ENCODE measurements at places on chromosomes 1 and 21.

DNA sequence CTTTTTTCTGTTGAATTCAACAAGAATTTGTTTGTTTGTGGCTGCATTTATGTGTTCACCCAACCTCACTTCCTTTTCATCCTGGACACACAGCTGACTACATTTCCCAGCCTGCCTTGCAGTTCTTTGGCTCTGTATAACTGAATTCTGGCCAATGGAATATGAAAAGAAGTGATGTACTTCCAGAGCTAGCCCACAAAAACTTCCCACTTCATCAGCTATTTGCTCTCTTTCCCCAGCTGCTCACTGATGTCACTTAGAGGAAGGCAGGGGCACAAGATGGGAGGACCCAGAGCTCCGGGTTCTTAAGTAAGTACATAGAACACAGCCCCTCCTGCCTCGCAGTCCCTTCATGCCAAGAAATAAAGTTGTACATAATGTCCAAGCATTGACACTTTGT, 235.0 kb upstream of the FGGY start:
- peak; percentile 42 for DNase-seq

DNA sequence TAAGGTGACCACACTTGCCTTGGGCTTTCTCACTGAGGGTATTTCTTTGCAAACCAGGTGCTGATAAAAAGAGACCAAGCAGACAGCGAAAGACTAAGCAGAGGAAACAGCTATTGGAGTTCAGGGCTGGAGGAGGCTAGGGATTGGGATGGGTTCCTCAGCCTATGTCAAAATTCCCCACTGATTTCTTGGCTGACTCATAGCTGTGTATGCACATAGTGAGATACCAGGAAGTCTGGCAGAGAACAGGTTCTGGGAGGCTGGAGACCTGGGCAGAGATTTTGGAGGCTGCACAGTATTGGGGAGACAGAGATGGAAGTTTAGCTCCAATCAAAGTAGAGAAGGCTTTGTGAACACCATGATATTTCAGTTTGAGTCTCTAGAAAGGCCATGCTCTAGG, 25.3 kb downstream of the YARS1 start:
- DNase-seq: no peak

GRCh38 chr1:11045428-11046269, 1.4 kb downstream of the MASP2 start:
- no peak for DNase-seq

DNA sequence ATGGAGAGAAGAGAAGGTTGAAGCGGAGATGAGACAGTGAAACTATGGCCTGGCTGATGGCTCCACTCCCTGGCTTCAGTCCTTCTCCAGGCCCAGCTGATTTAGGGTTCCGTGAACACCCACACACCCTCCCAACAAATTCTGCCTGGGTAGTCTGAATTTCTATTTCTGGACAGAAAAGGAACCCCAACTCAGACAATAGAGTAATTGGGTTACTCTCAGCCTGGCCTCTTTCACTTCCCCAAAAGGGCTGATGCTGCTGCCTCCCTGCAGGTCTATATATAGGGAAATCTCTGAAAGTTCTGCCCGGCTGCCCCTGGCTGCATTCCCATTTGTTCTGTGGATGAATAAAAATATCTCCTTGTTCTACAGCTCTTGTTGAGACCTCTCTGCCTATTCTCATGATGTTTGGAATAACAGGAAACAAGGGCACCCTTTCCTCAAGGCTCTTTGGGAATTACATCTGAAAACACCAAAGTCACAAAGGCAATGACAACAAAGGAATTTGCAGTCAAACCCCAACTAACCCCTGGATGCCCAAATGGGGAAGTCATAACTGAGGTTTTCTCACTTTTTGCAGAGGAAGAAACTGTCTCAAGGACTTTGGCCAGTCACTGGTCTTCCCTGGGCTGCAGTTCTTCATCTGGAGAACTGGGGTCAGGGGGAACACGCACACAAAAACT, 11.4 kb upstream of the ZSCAN20 start:
- DNase-seq: peak; percentile 22

GRCh38 chr1:215146240-215146975, 63.9 kb downstream of the KCNK2 start:
- DNase-seq: peak; percentile 70

DNA sequence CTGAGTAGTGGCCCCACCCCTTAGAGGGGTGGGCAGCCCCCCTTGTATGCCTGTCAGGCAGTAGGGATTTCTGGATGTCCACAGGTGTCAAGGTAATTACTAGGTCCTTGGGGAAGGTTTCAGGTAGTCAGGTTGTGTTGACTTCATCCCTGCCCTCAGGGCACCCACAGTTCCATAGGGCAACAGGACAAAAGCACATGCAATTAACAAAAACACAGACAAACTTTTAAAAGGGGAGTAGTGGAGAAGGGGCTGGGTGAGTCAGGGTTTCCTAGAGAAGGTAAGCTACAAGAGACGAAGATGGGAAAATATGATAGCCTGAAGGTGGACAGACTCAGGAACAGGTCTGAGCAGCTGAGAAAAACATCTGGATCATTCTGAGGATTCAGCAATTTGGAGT, 14.1 kb downstream of the KRTCAP2 start:
- DNase-seq: no peak

- DNase-seq: peak; percentile 81
These were observed 47.1 kb downstream of the CTH start for GRCh38 chr1:70458131-70458530.

DNA sequence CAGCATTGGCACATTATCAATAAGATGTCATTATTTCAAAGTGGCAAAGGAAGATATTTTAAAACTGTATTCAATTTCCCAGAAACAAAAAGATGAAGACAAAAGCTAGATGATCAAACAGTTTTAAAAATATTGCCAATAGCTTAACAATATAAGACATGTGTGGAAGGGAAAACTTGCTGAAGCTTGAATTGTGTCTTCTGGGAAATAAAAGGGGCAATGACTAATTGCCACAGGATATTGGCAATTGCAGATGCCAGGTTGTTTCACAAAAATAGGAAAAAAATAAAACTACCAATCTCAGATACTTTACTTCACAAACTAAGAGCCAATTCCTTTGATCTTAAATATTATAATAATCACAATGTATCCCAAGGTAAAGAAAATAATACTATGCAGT, 679.8 kb upstream of the ADAMTS5 start:
- no peak for DNase-seq

GRCh38 chr1:227709451-227709850, 25.7 kb downstream of the JMJD4 start:
- no peak for DNase-seq

- DNase-seq: no peak
These were observed 3.2 kb upstream of the MAP1LC3C start for GRCh38 chr1:242002072-242002471.

DNA sequence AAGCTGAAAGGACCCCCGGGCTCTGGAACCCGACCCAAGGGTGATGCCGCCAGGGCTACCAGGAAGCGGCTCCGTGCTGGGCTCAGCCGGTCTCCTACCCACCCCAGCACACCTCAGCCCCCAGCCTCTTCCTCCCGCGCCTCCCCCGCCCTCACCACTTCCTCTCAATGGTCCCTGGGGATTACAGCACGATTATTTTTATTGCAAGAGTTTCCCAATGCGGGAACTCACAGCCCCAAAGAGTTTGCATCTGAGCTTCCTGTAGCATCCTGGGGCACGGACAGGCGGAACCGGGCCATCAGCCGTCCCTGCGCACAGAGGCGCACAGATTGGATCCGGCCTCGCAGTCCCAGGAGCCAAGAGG, 8.7 kb upstream of the SLX9 start:
- DNase-seq: peak; percentile 26

GRCh38 chr1:196462086-196462485, 146.2 kb downstream of the KCNT2 start:
- DNase-seq: peak; percentile 85

GRCh38 chr1:42786097-42786496, 1.3 kb downstream of the TMEM269 start:
- no peak for DNase-seq

GRCh38 chr1:44135886-44136285, 5.5 kb downstream of the KLF18 start:
- DNase-seq: no peak

- DNase-seq: no peak
These were observed 7.4 kb downstream of the HYI start for GRCh38 chr1:43446388-43446740.

DNA sequence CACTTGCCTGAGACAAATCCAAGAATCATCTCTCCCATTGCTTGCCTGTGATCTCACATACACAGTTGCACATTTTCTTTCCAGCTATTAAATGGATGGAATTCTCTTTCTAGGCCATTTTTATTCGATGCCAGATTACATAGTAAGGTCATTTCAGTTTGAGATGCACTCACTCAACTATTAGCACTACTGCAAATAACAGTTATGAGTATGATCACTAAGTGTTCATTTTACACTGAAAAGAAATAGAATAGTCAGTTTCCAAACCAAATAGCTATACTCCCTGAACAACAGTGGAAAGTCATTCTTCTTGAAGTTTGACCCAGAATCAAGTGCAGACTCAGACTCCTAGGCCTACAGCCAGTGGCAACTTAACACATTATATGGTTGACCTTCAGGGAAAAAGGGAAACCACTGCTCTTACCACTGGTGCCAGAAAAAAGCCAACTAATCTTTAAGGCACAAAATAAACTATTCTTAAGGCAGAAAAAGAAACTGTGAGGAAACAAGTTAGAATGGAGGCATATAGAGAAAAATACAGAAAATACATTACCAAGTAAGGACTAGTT, 31.5 kb downstream of the WNT2B start:
- no peak for DNase-seq

DNA sequence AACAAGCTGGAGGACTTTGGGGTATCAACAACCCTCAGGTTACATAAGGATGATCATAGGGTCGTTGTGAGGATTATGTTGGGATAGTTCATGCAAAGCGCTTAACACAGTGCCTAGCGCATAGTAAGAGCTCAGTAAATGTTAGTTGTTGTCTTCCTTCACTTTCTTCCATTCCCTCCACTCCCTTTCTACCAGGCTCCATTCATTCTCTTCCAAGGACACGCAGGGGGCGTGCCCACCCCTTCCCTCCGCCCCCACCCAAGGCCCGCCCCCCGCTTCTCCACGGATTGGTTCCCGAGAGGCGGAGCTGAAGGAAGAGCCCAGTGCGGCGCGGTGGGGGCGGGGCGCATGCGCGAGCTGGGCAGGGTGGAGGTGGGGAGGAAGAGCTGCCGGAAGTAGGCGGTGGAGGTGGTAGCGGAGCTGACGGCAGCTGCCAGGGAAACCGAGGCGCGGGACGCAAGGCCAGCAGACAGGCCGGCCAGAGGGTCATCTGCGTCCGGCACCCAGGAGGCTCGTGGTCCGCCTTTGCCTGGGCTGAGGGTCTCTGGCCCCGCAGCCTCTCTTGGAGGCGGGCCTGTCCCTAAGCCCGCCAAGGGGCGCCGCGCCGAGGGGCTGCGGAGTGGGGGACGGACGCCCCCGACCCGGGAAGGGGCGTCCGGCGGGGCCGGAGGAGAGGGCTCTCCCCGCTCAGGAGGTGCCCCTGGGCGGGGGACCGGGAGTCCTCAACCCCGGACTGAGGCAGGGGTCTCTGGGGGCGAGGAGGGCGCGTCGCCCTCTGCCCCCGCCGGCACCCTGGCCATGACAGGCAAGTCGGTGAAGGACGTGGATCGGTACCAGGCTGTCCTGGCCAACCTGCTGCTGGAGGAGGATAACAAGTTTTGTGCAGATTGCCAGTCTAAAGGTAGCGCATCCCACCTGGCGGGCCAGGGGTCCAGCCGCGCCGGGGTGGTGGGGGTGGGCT, at the start of gene SMAP2:
Gene SMAP2 (plus strand): TSS at position 405 of the 961 bp plus-strand sequence. CDS start 394 bp downstream, at position 799.
- peak; percentile 97 for DNase-seq

DNA sequence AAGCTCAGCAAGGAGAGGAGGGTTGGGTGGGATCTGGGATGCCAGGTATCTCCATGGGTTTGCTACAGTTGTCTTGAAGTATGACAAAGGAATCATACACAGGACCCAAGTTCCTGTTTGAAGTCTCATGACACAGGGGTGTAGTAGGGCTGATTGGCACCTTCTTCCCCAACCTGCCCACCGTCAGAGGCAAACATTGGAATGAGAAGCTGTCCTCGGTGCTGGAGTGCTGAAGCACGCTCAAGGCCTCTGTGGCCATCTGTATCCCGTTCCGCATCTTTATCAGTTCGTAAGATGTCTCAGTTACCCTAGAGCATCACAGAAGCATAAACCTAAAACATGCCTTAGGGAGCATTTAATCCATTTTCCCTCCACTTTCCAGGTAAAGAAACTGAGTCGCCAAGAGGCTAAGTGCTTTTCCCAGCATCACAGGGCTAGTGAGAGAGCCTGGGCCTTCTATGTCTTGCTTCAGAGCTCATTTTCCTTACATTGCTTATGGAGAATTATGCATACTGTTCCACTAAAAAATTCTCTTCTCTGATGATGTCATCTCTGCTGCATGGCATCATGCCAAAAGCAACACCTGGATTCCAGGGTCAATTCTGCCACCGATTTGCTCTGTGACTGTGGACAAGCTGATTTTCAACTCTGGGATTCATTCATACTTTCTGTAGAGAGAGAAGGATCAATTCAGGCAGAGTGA, 34.2 kb downstream of the VWA5B1 start:
- no peak for DNase-seq

- no peak for DNase-seq
These were observed 102.4 kb downstream of the SLC45A1 start for GRCh38 chr1:8420318-8420717.

GRCh38 chr1:210049616-210050015, 111.6 kb downstream of the SYT14 start:
- DNase-seq: no peak

GRCh38 chr1:17297991-17298390, 10.0 kb upstream of the PADI4 start:
- DNase-seq: no peak

DNA sequence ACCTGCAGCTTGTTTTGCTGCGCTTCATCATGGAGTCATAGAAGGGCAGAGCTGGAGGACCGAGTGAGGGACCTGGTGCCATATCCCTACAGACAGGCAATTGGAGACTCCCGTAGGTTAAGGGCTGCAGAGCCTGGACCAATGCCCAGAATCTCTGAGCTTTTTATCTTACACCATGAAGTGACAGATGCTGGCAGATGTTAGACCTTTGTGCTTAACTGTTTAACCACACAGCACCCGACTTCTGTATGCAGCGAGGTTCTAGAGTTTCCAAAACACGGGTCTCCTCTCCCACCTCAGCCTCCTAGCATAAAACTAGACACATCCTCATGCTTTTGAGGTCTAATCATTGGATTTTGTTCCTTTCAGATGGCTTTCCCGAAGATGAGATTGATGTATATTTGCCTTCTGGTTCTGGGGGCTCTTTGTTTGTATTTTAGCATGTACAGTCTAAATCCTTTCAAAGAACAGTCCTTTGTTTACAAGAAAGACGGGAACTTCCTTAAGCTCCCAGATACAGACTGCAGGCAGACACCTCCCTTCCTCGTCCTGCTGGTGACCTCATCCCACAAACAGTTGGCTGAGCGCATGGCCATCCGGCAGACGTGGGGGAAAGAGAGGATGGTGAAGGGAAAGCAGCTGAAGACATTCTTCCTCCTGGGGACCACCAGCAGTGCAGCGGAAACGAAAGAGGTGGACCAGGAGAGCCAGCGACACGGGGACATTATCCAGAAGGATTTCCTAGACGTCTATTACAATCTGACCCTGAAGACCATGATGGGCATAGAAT, 47.6 kb downstream of the B3GALT5 start:
- DNase-seq: peak; percentile 46

GRCh38 chr1:6545276-6546112, 8.8 kb downstream of the NOL9 start:
- no peak for DNase-seq

- DNase-seq: no peak
These were observed 19.3 kb downstream of the DMRTB1 start for GRCh38 chr1:53478502-53478818.

- DNase-seq: peak; percentile 92
These were observed 231.7 kb upstream of the B3GALT2 start for GRCh38 chr1:193417945-193418744.

Data from OCI-M1 (cell line).